Breast epithelium (tissue), 4 donors: ENCODE measurements at places on chromosomes 11 and 22. TPM values are rescaled to one million over a fixed set of nuclear protein-coding genes. Genes with fewer than 3 reads are reported as not detected.

DNA sequence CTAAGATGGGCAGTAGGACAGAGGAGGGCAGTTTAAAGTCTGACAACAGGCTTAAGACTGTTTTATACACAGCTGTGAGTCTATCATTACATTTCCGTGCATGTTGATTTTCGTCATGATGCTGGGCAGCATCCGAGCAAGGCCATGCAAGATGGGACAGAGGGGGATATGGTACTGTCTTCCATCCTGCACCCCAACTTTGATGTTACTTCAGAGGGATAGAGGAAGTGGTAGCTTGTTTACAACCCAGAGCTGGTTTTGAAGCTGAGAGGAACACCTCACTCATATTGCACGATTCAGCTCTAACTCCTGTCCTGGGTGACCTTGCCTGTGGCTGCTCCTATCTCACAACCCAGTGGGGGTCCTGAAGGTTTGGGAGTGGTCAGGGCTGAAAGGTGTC, 3.0 kb upstream of the SORL1 start:
- no peaks in the 10 kb centered on the region for H3K4me1 ChIP-seq
- H3K27me3 ChIP-seq: no peaks in the 10 kb centered on the region
- no peaks in the 10 kb centered on the region for H3K36me3 ChIP-seq
- no peak overlapping the region for H3K4me3 ChIP-seq

DNA sequence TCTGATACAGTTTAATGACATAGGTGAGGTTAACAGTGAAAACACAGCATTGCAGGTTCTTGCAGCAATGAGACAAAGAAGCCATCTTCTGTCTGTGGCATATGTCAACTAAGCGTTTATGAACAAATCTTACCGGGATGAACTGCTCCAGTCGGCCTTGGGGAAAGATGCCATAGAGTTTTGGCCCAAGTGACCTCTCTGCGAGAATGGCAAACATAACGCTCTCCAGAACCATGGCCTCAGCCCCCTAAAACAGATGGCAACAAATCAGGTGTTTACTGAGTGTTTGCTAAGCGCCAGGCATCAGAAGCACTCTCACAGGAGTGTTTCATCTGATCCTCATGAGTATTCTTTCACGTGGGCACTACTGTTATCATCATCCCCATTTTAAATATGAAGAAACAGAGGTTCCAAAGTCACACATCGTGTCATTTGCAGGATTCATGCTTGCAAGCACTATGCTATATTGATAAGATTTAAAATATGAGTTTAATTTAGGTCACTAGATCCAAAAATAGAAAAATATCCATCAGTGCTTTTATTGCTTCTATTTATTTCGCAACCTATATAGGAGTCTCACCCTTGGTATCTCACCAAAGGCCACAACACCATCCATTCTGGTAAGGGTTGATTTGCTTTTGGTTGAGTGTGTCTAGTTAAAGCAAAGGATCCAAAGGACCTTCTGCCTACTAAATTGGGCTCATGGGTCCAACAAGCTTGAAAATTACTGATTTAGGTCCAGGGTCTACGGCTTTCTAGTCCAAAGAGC, 35.9 kb downstream of the TCIRG1 start:
- no peak for DNase-seq
- H3K27ac ChIP-seq: no peak overlapping the region
- H3K36me3 ChIP-seq: no peaks in the 10 kb centered on the region
- no peaks in the 10 kb centered on the region for H3K4me1 ChIP-seq
- H3K4me3 ChIP-seq: no peak overlapping the region

DSCAML1 gene
- total RNA-seq: 0.64 TPM

DNA sequence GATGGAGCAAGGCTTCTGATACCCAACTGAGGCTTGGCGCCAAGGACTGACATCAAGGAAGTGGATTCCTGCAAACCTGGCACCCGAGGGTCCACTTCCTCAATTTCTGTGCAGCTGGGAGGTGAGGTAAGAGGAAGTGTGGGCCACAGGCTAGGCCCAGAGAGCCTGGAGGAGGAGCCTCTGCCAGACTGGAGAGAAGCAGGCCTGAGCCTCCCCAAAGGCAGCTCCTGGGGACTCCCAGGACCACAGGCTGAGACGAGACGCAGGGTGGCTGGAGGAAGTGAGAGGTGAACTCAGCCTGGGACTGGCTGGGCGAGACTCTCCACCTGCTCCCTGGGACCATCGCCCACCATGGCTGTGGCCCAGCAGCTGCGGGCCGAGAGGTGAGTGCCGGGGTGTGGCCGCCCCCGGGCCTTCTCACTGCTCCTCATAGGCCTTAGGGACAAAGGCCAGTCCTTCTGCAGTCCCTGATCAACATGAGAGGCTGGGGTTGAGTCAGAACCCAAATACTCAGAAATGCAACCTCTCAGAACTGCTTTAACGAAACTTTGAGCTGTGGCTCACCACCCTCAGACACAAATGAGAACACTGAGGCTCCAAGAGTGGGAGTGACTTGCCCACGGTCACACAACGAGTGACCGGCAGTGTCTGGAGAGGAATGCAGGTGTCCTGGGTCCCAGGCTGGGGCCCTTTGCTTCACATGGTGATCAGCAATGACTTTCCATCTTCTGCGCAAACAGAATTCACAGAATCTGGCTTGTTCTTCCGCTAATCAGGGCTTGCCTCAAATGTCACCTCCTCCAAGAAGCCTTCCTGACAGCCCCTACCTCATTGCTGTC, at the start of gene NCF4:
Gene NCF4 (plus strand): TSS at position 186 of the 839 bp plus-strand sequence. CDS start 166 bp downstream, at position 352.
- peaks cover 10% of the 10 kb centered on the region for H3K27me3 ChIP-seq
- no peaks in the 10 kb centered on the region for H3K4me1 ChIP-seq
- peak within 1 kb of the TSS; percentile 12 for H3K4me3 ChIP-seq
- DNase-seq: no peak

OR8H2 gene
- total RNA-seq: not detected

GRCh38 chr11:126277780-126278179, 5.1 kb upstream of the TIRAP start:
- no peak for DNase-seq
- H3K27ac ChIP-seq: no peak overlapping the region
- no peaks in the 10 kb centered on the region for H3K36me3 ChIP-seq
- no peak overlapping the region for H3K4me3 ChIP-seq
- H3K27me3 ChIP-seq: no peaks in the 10 kb centered on the region

DNA sequence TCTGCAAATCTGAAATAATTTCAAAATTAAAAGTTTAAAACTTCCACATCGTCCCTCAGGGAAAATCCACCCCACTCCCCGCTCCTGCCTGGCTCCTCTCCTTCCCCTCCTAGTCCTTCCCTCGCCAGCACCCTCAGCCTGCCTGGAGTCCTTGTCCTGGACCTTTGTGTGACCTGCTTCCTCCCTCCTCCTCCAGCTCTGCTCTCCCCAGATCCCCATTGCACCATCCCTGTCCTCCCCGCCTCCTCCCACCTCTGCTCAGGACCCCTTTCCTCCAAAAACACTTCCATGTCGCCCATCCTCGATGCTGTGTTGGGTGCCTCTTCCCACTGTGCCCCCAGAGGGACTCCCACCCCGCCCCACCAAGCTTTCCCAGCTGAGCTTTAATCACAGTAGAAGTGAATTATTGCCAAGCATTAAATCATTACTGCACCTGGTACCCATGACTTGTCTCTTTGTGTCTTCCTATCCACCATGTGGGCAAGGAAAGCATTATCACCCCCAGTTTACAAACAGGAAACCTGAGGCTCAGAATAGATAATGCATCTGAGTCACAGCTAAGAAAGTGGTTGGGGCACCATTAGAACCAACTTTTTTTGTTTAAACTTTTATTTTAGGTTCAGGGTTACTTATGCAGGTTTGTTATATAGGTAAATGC, 2.4 kb upstream of the ZP1 start:
- no peaks in the 10 kb centered on the region for H3K36me3 ChIP-seq
- no peak overlapping the region for H3K27ac ChIP-seq
- H3K4me1 ChIP-seq: no peaks in the 10 kb centered on the region
- no peaks in the 10 kb centered on the region for H3K27me3 ChIP-seq
- no peak overlapping the region for H3K4me3 ChIP-seq
- no peak for DNase-seq

DNA sequence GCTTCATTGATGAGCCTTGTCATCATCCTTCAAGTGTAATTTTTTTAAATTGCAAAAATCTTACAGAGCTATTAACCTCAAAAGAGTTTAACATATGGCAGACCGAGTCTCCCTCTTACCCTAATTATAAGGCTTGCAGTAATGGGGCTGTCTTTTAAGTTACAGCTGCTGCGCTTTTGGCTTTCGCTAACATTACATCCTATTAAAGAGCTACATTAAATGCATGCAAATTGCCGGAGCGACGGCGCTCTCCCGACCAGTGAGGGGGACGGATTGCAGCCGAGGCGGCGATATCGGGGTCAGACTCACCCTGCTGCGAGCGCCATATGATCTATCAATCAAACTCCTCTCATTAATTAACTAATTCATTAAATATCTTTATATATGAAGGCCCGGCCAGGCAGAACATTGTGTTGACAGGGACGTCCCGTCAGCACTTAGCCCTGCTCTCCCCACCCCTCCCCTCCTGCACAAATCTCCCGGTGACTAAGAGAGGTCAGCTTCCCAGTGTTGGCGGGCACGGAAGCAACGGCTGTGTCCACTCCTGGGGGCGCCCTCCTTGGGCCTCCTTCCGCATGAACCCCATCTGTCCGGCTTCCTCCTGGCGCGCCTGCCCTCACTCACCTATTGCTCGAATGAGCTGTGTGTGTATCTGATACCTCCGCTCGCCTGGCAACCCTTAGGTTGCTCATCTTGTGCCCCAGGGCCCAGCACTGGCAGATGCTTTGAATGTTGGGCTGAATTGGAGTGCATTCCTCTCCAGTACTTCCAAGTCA, 156.0 kb upstream of the CADM1 start:
- DNase-seq: no peak
- H3K27me3 ChIP-seq: no peaks in the 10 kb centered on the region
- H3K4me3 ChIP-seq: peak overlapping the region; percentile 53
- no peaks in the 10 kb centered on the region for H3K36me3 ChIP-seq
- H3K4me1 ChIP-seq: no peaks in the 10 kb centered on the region

CD248 gene
- 69.1 TPM for total RNA-seq

DNA sequence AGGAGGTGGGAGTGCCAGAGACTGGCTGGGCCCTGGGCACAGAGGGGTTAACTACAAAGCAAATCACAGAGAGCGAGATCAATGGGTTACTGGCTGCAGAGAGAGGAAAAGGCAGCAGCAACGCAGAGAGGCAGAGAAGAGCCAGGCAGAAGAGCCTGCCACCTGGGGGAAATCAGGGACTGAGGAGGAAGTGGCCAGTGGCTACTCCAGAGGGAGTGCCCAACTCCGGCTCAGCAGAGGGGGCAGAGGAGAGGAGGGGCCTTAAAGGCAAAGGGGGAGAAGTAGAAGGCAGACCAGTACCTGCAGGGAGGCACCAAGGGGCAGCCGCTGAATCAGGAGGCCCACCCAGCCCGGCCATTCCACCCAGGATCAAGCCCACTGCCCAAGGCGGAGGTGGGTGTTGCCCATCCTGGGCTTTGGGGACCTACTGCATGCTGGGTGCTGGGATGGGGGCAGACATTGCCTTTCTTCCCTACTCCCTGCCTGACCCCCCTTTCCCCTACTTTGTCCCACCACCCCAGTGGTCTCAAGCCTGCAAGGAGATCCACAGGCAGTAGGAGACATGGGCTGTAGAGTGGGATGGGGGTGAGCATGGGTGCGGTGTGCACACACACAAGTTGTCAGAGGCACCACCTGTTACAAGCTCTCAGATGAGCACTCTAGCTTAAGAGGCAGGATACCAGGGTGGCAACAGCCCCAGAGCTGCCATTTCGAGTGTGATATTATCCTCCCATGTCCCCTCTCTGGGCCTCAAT, 926 bp upstream of the GALR3 start:
- H3K27me3 ChIP-seq: peaks cover 11% of the 10 kb centered on the region
- H3K27ac ChIP-seq: no peak overlapping the region
- H3K4me1 ChIP-seq: no peaks in the 10 kb centered on the region
- H3K4me3 ChIP-seq: no peak overlapping the region
- no peaks in the 10 kb centered on the region for H3K36me3 ChIP-seq

HBE1 gene
- total RNA-seq: not detected

- H3K27me3 ChIP-seq: no peaks in the 10 kb centered on the region
- no peak overlapping the region for H3K27ac ChIP-seq
- no peaks in the 10 kb centered on the region for H3K36me3 ChIP-seq
These were observed 14.0 kb upstream of the LMO1 start for GRCh38 chr11:8277691-8278090.

DNA sequence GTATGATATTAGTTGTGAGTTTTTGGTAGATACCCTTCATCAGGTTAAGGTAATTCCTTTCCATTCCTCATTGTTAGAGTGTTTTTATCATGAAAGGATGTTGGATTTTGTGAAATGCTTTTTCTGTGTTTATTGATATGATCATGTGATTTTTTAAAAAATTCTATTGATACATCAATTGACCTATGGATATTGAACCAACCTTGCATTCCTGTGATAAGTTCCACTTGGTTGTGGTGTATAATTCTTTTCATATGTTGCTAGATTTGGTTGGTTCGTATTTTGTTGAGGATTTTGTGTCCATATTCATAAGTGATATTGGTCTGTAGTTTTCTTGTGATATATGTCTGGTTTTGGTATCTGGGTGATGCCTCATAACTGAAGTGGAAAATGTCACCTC, 6.7 kb downstream of the ANKRD13D start:
- H3K36me3 ChIP-seq: no peaks in the 10 kb centered on the region
- no peaks in the 10 kb centered on the region for H3K4me1 ChIP-seq
- H3K4me3 ChIP-seq: no peak overlapping the region
